NCI-H446 (cell line): ENCODE measurements at places on chromosomes 7 and 10.

- no peak for DNase-seq
Measured at GRCh38 chr10:28945959-28946358, 268.6 kb downstream of the BAMBI start.

DNA sequence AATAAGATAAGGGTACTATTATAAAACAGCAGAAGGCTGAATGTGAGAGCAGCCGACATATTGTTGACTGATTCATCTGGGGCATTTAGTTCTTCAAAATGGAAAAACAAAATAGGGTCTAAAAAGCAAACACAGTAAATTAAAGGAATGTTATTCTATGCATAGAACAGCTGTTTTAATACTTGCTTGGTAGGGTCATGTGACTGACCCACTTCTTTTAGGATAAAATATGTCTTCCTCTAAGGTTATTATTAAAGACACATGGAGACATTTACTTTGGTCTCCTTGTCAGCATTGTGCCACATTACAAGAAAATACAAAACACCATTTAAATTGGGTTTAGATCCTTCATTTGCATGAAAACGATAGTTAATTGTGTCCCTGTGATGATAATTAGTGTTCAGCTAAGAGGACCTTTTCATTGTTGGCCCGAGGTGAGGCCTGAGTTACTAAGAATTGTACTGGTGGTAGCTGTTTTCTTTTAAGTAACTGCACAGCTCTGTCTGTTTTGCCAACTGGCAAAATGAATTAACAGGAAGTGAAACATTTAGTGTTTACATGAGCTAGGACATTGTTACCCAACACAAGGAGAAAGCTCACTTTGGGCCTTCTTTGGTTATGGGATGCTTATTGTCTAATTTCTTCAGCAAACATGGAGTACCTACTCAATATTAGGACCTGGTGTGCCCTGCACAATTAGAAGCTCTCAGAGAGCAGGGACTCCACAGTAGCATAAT, 764.4 kb downstream of the LRMDA start:
- DNase-seq = no peak

DNA sequence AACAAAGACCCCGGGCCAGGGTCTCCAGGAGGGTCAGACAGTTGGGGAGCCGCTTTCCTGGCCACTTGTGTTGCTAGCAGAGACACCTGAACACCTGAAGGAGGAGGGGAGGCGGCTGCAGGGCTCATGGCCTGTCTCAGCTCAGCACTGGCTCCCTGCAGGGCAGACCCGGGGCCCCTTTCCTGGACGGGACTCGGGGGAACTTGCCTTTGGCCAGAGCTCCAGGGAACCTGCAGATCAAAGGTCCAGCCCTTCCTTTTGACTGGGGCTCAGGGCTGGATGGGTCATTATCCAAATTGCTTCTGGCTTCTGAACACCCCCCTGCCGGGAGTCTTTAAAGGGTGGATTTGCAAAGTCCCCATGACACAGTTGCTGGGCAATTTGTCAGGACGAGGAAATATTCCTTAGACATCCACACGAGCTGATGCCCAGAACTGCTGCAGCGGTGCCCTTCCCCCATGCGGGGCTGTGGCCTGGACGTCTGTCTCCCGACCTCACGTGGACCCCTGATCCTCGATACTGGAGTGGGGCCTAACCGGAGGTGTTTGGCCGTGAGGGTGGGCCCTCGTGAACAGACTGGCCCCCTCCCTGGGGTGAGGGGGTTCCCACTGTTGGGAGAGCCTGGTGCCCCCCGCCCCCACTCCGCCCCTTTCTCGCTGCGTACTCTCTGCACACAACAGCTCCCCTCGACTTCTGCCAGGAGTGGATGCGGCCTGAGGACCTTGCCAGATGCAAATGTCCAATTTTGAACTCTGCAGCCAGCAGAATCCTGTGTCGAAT, 194.3 kb downstream of the ELFN1 start:
- DNase-seq = no peak

GRCh38 chr7:16528520-16528919, 1.9 kb downstream of the LRRC72 start:
- DNase-seq = no peak

DNA sequence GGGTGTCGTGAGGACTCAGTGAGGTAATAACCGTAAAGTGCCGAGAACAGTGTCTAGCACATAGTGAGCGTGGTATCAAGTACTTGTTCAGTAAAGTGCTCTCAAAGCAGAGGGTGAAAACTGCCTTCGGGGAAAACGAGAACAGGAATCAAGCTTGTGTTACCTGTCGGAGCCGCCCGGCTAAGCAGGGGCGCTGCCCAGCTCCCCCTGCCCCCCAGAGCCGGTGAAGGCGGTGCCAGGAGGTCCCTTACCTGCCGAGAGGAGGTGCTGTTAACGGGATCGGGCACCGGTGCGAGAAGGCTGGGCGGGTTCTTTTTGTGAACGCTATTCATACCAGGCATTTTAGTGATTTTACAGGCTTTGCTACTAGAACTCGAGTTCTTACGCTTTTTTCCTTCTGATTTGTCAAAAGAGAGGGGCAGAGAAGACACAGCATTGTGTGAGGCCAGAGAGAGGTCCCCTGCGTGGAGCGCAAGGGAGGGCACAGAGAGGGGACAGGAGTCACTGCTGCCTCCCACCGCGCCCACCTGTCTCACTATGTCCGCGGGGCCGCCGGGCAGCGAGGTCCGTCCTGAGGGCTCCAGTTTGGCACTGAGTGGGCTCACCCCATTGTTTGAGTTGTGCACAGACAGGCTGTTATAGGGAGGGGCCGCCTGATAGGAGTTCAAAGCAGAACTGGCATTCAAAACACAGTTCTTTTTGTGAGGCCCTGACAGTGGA, 32.5 kb upstream of the EFCAB10 start:
- DNase-seq = no peak

DNA sequence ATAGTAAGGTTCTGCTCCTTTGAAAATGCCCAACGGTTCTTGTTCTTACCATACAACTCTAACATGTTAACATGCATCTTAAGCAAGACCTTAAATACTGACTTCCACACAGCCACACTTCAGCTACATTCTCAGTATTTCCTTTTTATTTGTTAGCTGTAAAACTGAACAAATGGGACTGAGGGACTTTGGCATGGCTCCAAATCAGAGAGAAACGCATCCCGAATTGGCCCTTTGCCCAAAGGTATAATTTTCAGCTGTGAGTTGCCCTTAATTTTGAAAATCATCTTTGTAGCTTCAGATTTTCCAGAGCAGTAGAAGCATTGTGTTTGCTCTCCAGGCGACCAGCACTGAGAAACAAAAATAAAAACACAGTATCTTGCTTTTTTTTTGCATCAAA, 56.4 kb downstream of the NEUROD6 start:
- DNase-seq = peak; percentile 38

DNA sequence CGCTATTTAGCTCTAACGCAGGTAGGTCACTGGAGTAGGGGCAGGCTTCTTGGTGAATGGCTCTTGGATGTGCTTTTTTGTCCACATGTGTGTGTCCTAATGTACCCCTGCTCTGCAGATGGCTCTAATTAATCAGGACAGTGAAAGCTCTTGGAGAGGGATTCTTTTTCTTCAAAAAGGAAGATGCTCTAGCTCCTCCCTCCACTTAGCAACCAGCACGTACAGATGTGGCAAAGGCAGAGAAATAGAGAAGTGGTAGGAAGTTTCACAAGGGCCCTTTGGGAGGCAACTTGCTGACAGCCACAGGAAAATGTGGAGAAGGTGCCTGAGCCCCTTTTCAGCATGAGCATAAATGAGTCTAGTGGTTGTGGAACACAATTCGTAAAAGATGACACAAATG, 221.7 kb downstream of the PLXNA4 start:
- no peak for DNase-seq

DNA sequence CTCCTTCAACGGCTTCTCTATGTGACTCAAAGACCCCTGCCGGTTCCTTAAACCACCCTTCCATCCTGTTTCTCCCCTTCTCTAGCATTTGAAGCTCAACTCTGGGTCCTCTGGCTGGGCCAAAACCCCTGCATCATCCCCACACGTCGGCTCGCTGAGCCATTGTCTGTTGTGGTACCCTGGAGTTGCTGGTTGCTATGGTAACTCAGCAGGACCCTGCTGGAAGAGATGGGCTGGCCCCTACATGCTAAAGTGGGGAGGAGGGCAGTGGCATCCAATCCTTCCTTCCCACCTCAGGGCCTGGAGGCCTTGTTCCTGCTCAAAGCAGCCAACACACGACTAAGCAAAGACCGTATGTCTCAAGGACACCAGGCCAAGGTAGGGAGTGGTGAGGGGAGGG, 452.5 kb downstream of the PLXNA4 start:
- no peak for DNase-seq

DNA sequence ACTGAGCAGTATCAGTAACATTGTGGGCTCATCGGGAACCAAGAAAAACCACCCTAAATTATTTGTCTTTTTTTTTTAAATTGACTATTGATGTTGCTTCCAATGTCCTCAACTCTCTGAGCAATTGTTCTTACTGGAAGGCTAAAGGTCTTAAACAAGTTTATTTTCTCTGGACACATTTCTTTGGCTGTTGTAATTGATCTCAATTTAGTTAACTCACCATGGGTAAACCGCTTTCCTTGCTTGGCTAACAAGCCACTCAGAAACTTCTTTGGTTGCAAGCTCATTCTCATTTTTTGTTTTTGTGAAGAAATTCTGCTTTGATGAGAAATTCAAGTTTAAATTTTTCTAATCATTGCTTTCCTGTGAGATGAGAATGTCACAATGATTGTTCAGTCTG, 25.5 kb downstream of the CCDC71L start:
- no peak for DNase-seq

DNA sequence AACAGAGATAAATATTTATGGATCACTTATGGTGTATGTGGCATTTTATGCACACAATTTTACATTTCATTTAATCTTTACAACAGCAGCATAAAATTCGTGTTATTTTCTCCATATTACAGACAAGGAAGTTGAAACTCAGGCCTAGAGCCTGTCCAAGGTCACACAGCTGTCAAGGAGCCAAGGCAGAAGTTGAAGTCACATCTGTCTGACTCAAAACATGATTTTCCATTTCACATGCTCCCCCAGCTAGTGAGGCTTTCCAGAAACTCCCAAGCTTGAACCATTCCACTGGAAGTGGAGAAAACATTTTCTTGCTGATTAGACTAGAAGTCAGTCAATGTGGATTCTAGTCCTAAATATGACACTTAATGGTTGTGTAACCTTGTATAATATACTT, 110.5 kb downstream of the HECTD2 start:
- DNase-seq = no peak

- no peak for DNase-seq
Measured at GRCh38 chr7:110889335-110889734, 201.6 kb upstream of the LRRN3 start.

DNA sequence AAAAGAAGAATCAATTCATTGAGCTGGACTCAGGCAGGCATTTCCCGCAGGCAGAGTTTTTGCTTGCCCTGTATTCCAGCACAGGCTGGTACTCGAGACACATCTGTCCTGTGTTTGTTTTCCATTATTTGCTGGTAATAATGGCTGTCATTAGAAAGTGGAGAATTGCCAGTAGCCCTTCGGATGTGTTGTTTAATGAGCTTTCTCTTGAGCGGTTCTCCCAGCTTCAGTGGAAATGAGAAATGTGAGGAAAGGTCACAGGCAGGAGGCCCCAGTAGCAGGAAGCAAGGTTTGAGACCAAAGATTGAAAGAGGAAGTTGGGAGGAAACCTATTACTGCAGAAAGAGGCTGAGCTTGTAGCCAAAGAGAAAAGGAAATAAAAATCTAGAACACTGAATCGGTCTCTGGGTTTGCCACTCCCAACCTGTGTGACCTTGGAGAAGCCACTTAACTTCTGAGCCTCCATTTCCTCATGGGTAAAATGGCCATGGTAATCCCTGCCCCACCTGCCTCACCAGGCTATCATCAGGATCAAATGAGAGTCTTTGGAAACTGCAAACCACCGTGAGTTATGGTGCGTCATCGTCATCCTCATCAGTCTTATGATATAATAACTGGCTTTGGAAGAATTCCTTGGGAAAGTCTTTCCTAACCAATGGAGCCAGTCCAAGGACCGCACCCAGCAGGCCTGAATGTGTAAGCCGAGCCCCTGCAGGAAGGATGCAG, 67.7 kb downstream of the TACR2 start:
- DNase-seq = peak; percentile 37

- no peak for DNase-seq
Measured at GRCh38 chr10:102652170-102652916, 8.1 kb downstream of the TRIM8 start.
